Neural crest cell (in vitro differentiated cells): ENCODE measurements at places on chromosomes 12 and 14.
A peak's percentile ranks its signal among the peaks of the same experiment; 100 is the strongest.

DNA sequence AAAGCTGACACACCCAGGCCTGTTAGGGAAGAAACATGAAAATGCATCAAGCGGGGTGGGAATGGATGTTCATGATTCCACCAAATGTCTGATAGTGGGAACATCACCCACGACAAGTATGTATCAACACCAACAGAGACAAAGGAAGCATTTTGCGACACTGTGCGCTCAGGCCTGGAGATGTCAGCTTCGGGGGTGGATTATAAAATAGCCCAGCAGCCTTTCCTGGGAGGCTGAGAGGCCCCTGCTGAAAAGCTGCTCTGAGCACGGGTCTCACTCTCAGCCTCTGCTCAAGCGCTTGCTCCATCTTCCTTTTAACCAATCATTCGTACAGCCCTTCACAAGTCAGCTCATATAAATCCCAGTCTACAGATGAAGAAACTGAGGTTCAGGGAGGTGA, 213.5 kb downstream of the BCL11B start:
- DNase-seq = no peak

- no peak for DNase-seq
Measured at GRCh38 chr12:122412851-122413433, 9.5 kb downstream of the CLIP1 start.

- DNase-seq = no peak
Measured at GRCh38 chr14:59664741-59665140, 88.1 kb upstream of the CCDC175 start.

- DNase-seq = no peak
Measured at GRCh38 chr12:6314776-6315175, 4.3 kb downstream of the PLEKHG6 start.

GRCh38 chr12:117527479-117527855, 166.0 kb upstream of the NOS1 start:
- no peak for DNase-seq

GRCh38 chr12:124586756-124587155, 19.3 kb upstream of the NCOR2 start:
- no peak for DNase-seq

DNA sequence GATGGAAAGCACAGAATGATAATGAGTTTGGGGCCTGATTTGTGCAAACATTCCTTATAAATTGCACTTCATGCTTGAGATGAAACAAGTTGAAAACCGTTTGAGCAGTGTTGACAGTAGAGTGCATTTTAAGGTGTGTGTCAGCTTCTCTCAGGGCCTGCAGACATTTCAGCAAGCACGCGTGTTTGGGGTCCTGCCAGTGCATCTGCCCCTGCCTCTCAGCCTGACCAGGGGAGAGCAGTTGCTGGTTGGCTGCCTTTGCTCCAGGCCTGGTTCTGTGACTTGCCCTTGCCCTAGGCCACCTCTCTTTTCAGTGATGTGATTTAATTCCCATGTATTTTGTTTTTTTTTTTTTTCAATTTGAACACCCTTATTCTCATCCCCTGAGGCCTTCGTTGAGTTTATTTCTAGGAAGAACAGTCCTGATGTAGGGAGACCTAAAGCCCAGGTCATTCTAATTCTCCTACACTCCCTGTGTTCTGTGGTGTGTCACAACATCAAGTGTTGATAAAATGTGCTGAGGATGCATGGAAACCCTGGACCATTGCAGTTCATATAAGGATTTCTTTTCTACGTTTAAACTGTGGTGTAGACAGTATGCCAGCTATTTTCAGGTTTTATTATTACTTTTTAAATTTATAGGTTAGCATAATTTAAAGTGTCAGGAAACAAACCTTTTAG, 40.1 kb upstream of the AMN start:
- no peak for DNase-seq

- DNase-seq = peak; percentile 92
Measured at GRCh38 chr12:15882118-15882971, at the start of gene STRAP. Gene STRAP (plus strand): TSS chr12:15882387. CDS start chr12:15882708, 321 bp downstream.

GRCh38 chr12:117037289-117038022, 61.8 kb downstream of the TESC start:
- no peak for DNase-seq

- DNase-seq = no peak
Measured at GRCh38 chr12:49131894-49132461, 783 bp upstream of the TUBA1B start.

- no peak for DNase-seq
Measured at GRCh38 chr14:50829489-50830043, 1.4 kb downstream of the NIN start.
